Stimulated activated CD8-positive, alpha-beta memory T cell treated with anti-CD3 and anti-CD28 coated beads, Interleukin-15, amount 100 ng/mL, for 48 hours (primary cell): ENCODE measurements at places on chromosomes 11 and 22.

GRCh38 chr11:64643256-64643881, 52.3 kb downstream of the SLC22A12 start:
- no peak for DNase-seq

GRCh38 chr22:42280836-42281235, 10.4 kb upstream of the TCF20 start:
- DNase-seq = no peak

GRCh38 chr11:102423936-102424335, 28.6 kb downstream of the TMEM123 start:
- no peak for DNase-seq

GRCh38 chr22:28052825-28053269, 133.8 kb upstream of the PITPNB start:
- DNase-seq = no peak

DNA sequence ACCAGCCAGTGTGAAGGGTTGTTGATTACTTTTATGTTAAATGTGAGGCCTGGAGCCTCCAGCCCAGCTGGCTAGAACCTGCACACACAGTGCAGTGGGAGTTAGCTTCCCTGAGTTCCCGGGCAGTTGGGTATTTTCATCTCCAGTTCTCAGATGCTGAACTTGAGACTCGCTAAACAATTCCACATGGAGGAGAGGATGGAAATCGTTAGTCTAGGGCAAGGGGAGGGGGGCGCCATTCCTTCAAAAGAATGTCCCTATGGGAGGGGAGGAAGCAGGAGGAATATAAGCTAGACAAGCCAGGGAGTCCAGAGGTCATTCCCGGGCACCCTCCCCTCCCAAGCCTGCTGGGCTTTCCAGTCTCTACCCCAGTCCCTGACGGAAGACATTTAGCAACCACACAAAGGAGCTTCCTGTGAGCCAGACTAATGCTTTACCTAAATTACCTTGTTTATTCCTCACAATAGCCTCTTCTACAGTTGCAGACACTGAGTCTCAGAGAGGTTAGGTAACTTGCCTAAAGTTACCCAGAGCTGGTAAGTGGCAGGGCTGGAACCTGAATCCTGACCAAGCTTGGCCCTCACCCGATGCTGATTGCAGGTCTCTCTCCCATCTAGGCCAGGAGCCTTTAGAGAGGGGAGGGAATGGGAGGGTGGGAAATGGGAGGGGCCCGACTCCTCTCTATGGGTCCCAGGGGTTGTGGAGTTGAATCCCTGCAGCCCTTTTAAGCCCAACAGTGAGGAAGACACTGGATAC, 1.9 kb upstream of the TSKU start:
- no peak for DNase-seq
